ENCODE measurements at places on chromosomes 3 and 15.

DNA sequence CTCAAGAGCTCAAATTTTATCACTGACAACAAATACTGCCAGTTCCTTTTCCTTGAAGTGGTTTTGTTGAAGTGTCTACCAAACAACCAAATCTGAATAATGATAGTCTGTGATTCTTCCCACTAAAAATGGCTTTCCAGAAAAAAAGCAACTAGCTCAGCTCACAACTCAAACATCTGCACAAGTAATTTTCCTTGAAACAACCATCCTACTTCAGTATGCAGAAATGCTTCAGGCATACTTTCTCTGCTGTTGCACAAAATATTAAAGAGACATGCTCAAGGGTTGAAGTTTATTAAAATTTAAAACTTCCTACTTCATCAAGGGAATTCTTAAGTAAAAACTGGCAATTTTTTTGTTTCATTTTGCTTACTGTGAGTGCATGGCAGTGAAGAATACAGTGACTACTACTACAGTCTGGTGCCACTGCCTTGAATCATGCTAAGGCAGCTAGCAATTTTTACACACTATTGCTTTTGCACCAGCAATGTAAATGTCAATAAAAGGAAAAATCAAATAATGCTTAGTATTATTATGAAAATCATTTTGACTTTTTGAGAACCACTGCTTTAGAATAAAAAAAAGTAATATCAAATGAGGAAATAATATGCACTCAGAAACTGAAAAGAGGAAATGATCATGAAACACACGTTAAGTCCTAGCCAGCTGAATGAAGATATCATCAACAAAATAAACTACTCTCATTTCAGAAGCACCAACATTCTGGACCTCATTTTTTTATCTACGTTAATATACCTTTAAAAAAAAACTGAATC lies 33.6 kb downstream of the VPS13C start:
- DNase-seq: no peak

DNA sequence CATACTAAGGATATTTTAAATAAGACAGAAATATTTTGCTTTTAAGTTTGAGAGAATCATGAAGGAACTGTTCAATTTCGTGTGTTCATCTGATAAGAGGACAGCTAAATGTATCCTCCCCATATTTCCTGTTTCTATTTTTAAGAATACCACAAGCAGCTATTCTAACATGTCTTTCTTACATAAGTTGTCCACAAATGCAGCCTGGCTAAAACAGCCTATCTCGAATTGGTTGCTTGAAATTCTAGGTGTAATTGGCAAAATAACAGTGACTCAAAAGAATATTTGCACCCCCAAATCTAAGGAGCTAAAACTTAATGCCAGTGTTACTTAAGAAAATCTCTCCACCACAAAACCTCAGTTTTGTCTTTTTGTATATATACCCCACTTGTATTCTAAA lies 35.0 kb downstream of the BTLA start:
- DNase-seq: no peak

DNA sequence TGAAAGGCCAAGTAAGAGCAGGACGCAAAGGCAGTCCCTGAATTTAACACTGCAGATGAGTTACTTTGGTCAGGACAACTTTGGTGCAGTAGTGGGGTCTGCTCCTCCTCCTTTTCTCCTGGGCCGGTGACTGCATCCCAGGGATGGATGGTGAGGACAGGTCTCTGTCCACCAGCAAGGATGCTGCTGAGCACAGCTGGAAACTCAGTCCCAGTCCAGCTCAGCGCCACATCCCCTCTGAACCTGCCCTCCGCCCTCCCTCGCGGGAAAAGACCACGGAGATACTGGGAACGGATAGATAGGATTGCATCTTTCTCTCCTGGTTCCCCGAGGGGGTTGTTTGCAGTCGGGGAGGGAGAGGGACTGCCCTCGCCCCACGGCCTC lies 13.8 kb downstream of the GRAMD2A start:
- no peak for DNase-seq

- DNase-seq: no peak
These were observed 345.1 kb downstream of the RORA start for GRCh38 chr15:60883691-60884640.

DNA sequence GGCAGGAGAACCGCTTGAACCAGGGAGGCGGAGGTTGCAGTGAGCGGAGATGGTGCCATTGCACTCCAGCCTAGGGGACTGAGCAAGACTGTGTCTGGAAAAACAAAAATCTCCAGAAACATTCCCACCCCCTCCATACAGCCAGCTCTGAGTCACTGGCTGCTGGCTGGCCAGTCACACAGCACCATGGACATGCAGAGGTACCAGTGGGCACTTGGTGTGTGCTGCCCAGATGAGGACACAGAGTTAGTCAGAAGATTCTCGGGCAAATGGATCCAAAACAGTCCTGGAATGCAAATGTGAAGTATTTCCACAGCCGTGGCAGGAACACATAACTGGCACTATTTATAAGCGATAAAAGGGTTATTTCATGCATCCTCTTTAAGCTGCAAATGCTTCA lies 44.6 kb downstream of the BDH1 start:
- DNase-seq: no peak

GRCh38 chr3:94156626-94157025 lies 93.8 kb downstream of the NSUN3 start:
- DNase-seq: no peak

GRCh38 chr3:48180531-48181253 lies 7.5 kb downstream of the CDC25A start:
- no peak for DNase-seq

- no peak for DNase-seq
These were observed 138.8 kb upstream of the PEX5L start for GRCh38 chr3:180175572-180175971.

DNA sequence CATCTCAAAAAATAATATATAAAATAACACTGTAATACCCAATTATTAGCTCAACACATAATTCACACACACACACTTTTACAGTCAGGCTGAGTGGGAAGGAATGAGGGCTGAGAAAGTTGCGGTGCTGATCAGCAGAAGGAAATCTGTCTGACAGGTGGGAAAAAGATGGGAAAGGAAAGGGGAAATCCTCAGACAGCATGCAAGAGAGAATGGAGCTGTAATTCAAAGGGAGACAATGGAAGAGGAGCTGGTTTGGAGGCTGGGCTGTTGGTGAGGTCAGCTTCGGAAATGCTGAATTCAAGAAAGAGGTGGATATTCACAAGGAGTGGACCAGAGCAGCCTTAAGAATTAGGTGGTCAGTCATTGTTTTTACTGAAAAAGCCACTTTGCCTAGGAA lies 121.6 kb upstream of the LMOD3 start:
- DNase-seq: no peak

GRCh38 chr3:47019201-47019600 lies 39.7 kb downstream of the NBEAL2 start:
- DNase-seq: no peak

All from skin of body (tissue), 3 donors.